Panc1 (cell line): ENCODE measurements at places on chromosomes 1 and 21.
A peak's percentile ranks its signal among the peaks of the same experiment; 100 is the strongest.

DNA sequence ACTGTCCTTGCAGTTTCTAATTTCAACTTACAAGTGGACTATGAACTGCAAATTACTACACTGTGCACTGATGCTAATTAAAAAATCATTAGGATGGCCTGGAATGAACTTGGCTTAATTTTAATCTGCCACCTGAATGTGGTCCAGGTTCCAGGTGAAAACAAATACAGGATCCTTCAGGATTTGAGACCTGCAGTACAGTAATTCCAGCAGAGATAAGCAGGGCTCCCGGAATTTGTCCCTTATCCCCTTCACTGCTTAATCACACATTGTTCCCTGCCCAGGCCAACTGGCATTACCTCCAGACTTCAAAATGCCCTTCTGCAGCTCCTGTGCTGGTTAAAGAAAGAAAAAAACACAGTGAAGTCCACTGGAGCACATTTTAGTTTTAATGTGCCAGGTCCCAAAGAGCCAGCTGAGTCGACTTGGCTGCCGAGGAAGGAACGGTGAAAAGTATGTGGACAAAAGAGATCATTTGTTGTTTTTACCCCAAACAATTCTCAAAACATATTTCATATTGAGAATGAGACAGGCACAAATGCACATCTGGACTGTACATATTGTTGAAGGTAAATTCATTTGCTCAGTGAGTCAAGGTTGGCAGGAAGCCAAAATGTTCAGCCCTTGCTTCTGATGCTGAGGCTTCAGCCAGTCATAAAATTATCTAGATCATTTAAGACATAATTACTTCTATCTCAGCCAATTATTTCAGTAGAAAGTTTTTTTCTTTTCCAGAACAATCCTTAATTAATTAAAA is 28.3 kb downstream of the DEGS1 start:
- peak; percentile 36 for DNase-seq

GRCh38 chr1:167430134-167430848 is 88.0 kb downstream of the CD247 start:
- no peak for DNase-seq

- no peak for DNase-seq
These were observed 63.5 kb upstream of the C1orf174 start for GRCh38 chr1:3963554-3963953.

GRCh38 chr1:85584264-85584781 is 3.8 kb downstream of the CCN1 start:
- peak; percentile 99 for DNase-seq

- no peak for DNase-seq
These were observed 121.0 kb downstream of the VAV3 start for GRCh38 chr1:107843989-107844388.

DNA sequence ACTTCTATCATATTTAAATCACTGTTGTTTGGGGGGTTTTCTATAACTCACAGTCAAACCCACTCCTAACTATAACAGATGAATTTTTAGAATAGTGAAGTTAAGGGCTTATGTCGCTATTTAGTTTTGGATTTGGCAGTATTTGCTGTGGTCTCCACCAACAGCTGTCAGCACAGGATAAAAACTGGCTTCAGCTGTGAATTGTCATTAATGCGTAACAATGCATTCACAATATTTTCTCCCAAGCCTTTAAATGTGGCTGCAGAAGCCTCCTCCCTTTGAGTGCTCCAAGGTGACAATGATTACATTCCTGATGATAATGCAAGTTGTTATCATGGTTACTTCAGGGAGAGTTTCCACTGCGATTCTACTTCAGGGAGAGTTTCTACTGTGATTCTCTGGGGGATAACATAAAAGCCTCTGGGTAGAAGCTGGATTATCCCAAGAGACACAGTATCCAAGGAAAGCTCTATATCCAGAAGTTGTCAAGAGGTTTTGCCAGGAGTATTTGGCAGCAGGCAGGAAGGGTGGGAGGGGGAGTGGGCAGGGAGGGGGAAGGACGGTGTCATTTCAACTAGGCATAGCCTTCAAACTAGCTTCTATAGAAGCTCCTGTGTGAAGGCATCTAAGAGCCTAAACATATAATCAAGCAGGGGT is 14.9 kb upstream of the SMIM12 start:
- DNase-seq = no peak

- DNase-seq = no peak
These were observed 122.4 kb upstream of the COL6A1 start for GRCh38 chr21:45859041-45859761.

GRCh38 chr1:151060007-151060656 is at the start of gene MLLT11:
Gene MLLT11, plus strand, starts transcription at chr1:151060397. Its CDS starts 6,828 bp downstream, at chr1:151067225.
- DNase-seq = no peak

GRCh38 chr1:50497007-50497406 is 73.8 kb upstream of the DMRTA2 start:
- DNase-seq = no peak

- DNase-seq = no peak
These were observed 640.4 kb downstream of the USP25 start for GRCh38 chr21:16370186-16370585.

DNA sequence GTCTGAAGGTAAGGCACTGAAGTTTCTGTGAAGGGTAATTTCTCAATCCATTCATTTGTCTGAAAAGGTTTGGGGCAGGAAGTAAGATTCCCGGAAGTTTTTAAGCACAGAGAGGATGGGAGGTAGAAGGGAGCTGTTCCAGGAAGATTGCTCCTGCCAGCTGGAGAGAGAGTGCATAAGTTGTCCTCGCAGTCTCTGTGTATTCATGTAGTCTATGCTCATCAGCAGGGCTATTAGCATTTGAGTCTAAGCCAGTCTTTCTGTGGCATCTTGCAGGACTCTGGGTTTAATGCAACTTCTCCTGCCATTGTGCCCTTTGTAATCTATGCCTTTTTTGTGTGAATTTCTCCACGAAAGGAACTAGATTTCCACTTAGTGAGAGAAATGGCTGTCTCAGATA is 140.8 kb upstream of the FGGY start:
- DNase-seq = no peak

GRCh38 chr21:21664871-21665270 is 666.7 kb downstream of the NCAM2 start:
- no peak for DNase-seq

DNA sequence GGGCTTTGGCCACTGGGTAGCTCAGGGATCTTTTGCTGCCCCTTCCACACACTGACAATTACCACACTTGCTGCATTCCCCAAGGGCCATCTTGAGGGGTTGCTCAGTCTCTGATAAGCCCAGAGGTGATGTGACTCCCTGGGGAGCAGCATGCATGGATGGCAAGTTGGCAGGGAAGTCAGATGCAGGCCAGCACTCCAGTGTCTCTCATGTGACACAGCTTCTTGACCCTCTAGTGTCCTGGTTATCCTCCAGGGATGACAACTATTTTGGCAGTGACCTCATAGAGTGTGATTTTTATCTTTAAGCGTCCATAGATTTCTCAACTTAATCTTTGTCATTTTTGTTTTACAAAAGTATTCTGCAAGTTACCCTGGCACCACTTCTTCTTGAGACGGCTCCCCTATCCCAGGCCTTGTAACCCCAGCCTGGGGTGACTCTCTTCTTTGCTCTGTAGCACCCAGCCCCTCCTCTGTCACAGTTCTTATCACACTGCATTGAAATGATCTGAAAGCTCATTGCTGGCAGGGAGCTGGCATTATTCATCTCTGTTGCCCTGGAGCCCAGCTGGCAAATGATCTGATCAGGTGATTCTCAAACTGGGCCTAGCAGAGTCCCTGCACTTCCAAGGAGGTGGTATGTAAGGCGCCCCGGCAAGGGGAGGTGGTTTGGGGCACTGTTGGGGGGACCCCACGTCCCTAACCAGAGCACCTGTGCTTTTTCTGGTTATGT is 72.6 kb downstream of the TENT5C start:
- DNase-seq = no peak

- DNase-seq = no peak
These were observed 15.6 kb downstream of the MR1 start for GRCh38 chr1:181049378-181049777.

DNA sequence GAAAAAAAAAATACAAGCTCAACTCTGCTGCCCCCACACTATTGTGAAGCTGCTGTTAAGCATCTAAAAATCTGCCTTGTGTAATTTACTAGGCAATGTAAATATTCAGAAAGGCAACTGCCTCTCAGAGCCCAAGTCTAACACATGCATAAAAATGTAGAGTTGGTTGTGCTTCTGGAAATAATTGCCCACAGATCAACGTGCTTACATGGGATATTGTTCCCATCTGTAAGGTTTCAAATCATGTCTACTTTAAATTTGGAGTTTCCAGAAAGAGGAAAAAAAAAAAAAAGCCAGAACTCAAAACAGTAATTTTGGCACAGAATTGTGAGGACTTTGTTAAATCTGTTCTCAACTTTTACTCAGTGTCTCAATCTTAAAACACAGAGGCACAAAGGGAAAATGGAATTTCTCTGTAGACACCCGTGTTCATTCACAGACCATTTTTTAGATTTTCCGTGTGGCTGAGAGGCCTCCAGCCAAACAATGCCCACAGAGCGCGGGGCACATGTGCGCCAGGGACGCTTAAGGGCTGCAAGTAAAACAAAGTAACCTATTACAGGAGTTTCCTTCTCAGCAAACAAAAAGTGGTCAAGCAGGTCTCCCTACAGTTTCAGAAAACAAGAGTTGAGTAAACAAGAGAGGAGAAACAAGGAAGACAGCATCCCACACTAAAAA is 115.5 kb downstream of the RERE start:
- no peak for DNase-seq

DNA sequence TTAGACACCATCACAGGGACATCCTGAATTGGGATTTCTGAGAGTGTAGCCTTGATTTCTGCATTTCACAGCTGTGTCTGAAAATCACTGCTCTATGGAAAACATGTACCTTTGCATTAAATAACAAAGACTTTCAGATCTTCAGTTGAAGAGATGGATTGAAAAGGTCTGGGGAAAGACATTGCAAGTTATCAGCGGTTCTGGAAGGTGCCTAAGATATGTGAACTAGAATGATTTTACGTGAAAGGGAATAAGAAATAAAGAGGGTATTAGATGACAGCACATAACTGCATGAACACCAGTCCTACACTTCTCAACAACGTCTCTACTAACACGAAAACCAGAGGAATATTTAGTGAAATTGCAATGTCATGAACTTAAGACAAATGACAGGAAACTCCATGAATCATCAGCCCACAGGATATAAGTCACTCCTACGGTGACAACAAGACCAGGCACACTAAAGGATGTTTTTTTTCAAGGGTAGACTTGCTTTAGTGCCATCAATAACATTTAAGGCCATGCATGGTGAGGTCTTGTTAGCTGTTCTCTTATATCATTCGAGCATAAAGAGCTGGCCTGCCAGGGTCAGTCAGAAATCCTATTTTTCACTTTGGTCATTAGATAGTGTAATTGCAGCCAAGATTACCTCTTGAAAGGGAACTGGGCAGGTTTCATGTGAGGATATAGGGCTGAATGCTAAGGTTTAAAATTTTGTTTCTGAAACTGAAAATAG is 283.1 kb downstream of the GRIK1 start:
- peak; percentile 36 for DNase-seq

- no peak for DNase-seq
These were observed 720 bp downstream of the LIN9 start for GRCh38 chr1:226308166-226308722.

- DNase-seq = no peak
These were observed 149.3 kb downstream of the TGFB2 start for GRCh38 chr1:218494449-218494852.
